ENCODE measurements at places on chromosomes 2 and 18.

- peak; percentile 48 for DNase-seq
Measured at GRCh38 chr2:71277536-71278103, 50.7 kb upstream of the PAIP2B start.

DNA sequence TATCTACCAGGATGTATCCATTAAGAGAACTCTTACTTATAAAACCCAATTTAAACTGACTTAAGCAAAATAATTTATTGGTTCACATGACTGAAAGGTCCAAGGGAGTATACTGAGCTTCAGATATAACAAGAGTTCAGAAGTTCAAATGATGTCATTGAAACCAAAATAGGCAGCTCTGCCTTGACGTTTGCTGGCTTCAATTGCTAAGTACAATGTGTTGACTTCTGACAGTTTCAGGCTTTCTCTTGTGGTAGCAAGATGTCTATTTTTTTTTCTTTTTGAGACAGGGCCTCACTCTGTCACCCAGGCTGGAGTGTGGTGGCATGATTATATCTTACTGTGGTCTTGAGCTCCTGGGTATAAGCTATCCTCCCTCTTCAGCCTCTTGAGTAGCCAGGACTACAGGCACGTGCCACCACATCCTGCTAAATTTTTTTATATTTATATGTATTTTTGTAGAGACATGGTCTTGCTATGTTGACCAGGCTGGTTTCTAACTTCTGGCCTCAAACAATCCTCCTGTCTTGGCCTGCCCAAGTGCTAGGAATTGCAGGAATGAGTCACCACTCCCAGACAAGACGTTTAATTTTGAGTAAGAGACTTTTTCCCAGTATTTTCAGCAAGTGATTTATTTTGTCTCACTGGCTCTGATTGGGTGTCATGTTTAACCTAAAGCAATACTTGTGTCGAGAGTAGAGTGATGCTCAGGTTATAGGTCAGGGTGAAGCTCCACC is 184.8 kb downstream of the NR4A2 start:
- DNase-seq: no peak

- DNase-seq: no peak
Measured at GRCh38 chr2:161796192-161796591, 172.0 kb downstream of the SLC4A10 start.

- DNase-seq: peak; percentile 88
Measured at GRCh38 chr2:11863513-11864328, 117.3 kb downstream of the LPIN1 start.

DNA sequence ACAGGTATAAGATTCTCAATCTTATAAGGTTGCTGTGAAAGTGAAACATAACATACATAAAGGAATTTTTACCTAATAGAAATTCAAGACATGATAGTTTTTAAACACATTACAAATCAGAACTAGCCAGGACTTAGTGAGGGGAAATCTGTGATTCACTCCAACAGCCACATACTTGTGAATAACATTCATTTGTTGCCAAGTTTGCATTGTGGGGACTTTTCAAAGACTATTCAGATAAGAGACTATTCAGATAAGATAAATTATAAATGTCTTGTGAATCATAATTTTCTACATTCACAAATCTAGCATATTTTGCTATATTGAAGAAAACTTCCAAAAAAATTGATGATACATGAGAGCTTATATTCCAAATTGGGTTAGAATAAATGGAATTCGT is 345.3 kb upstream of the CDH20 start:
- DNase-seq: no peak

DNA sequence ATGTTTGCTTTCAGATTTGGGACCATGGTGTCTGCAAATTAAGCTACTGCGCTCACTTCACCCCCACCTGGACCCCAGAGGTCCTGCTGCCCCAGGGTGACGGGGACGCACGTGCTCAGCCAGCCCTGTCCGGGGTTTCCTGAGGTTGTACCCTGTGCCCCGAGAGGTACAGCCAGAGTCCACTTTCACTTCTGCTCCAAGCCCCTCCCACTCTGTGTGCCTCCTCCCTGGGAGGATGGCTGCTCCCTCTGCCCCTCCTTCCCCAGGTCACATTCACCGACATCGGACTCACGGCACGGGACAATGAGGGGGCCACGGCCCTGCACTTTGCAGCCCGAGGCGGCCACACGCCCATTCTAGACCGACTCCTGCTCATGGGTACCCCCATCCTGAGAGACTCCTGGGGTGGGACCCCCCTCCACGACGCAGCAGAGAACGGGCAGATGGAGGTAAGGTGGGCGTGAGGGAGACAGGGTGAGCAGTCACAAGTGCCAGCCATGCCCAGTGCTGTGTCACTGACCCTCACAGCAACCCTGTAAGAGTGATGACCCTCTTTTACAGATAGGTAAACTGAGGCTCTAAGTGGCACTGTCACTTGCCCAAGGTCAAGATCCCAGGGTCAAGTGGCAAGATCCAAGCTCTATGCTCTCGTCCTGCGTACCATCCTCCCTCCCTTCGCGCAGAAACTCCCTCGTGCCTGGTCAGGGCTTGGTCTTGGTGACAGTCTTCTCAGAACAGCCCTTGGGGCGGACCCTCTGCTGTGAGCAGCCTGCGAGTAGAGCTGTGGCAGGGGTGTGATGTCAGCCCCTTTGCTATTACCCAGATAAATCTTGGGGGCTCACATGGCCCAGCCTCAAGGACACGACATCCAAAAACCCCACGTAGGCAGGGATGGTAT is 7.6 kb downstream of the ESPNL start:
- DNase-seq: peak; percentile 20

DNA sequence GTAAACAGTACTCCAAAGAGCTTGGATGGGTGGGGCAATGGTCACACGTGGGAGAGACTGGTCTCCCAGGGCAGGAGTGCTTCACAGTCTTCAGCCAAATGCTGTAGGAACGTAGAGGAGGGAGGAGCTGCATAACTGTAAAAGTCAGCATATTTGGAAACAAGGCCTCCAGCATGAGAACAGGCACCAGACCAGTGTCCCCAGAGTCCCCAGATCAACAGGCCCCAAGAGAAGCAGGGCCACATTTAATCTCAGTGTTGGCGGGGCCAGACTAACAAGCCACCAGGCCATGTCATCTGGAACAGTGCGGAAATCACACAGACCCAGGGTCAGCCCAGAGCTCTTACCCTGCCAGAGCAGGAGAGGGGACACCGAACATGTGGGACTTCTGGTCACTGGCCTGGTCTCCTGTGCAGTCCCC is 63.2 kb downstream of the ADCY3 start:
- no peak for DNase-seq

DNA sequence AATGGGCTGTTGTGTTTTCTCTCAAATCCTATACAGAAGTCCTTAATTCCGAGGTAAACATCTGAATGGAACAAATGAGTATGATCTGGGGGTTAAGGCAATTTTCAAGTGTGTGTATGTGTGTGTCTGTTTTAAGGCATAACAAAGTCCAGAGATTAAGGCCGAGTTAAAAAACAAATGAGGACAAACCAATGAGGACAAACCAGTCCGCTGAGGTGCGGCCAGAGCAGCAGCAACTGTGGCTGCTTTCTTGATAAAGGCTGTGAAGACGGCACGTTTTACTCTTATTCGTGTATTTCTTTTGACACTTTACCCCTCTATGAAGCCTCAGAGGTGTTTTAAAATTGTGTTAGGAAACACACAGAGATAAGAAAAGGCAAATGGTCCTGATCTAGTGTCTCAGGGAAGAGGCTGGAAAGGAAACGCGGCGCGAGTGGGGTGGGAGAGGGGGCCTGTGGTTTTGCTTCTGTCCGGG is 495 bp upstream of the GULP1 start:
- DNase-seq: no peak

DNA sequence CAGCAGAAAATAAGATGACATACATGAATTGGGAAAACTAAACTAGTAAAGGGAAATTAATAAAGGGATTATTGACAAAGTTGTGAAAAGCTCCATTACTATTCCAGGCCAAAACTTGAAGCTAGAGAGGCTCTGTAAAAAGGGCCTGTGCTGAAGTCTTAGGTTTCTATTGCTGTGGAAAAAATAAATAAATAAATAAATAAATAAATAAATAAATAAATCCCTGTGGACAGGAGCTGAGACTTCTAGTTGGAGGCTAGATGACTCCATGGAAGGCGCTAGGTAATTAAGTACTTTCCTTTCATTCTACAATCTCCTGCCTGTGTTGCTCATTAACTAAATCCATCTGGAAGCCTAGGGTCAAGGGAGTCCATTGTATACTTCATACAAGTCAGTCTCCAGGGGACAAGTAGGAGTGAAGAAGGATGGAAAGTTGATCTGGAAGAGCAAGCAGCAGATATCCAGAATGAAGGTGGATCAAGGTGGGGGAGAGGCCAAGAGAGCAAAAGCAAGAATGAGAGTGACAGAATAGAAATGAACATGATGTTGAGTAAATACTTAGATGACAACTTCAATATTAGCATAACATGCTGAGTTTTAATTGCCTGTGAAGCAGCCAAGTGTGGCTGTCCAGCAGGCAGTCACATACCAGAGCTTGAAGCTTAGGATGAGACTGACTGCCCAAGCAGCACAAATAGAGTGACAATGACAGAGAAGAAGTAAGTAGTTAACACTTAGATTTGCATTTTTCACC is 26.2 kb upstream of the CCNT2 start:
- DNase-seq: no peak

- no peak for DNase-seq
Measured at GRCh38 chr2:30310371-30310770, 79.0 kb downstream of the LBH start.
